NCI-H1092 (cell line): ENCODE measurements at places on chromosomes 5 and 9.
A peak's percentile ranks its signal among the peaks of the same experiment; 100 is the strongest.

GRCh38 chr9:81737871-81738507 is 48.6 kb upstream of the TLE1 start:
- DNase-seq, result no peak

GRCh38 chr5:14408969-14409586 is 172.5 kb upstream of the OTULINL start:
- DNase-seq, result no peak

DNA sequence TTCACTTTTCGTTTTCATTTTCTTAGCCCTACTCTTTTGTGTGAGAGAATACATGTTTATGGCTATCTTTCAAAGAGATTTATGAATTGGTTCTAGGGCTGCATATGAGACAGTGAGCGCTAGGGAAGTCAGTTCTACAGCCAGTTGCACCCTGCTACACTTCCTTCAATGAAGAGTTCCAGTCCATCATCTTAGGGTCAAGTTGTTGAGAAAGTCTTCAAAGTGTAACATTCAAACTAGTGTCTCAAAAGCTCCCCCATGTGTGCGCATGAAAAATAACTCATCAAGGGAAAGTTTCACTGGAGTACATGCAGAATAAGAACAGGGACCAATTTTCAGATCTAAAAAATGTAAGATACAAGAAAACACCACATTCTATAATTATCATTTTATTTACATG is 317.2 kb downstream of the DEPDC1B start:
- DNase-seq, result no peak

DNA sequence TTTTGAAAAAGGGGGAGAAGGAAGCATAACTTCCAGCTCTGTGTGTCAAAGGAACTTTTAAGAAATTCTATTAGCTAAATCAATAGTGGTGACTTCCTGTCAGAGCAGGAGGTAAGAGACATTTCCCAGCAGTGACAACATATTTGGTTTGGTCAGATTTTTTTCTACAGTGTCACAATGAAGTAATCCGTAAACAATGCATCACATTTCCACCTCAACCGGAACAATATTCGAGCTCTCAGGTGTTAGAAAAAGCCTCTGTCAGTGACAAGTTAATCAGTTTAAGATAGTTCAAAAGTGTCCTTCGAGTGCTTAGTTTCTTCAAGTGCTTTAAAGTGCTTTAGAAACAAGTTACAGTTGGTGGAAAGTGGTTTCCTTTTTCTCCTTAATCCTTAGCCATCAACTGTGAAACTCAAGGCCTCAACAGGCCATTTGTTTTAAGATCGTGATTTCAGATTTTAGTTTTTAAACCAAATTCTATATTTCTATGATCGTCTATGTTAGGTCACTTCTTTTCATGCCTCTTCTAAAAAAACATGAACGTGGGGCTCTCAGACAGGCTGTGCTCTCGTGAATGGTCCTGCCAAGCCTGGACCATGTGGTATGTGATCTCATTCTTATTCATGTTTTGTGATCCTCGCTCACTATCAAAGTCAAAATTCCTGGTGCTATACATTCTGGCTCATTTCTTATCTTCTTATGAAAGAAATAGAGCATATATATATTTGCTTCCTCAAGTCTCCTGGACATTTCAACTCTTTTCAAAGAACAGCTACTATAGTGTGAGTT is 181.9 kb upstream of the HMHB1 start:
- no peak for DNase-seq

- no peak for DNase-seq
Measured at GRCh38 chr5:127583866-127584265, 65.0 kb upstream of the CTXN3 start.

DNA sequence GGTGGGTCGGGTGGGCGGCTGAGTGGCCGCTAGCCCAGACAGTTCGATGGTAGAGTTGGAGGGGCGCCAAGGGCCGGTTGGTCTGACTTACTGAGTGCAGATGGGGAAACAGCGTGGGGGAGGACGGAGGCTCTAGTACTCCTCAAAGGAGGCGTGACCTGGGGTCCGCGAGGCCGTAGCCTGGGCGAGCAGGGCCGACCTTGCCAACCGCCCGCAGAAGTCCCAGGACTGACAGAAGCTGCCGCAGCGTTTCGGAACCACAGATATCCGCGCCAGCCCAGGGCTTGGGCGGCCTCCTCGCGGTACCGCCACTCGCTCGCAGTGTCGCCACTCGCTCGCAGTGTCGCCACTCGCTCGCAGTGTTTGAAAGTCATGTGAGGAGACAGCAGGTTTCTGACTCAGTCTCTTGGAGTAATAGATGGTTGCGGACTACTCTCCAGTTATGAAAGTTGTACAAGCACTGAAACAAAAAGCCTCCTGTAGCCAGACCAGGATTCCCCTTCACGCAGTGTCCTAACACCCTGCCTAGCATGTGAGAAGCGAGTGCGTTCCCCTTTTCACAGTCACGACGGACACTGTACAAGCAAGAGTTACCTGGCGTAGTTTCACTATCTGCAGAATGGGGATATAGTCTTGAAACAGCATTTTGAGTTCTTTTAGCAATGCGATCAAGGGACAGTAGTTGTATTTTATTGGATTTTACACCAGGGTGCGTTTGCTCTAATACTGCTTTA is 674 bp downstream of the TMEM38B start:
- DNase-seq, result peak; percentile 35

- DNase-seq, result no peak
Measured at GRCh38 chr9:6229186-6229585, 13.6 kb downstream of the IL33 start.

- DNase-seq, result no peak
Measured at GRCh38 chr5:1779782-1780613, 19.6 kb downstream of the MRPL36 start.

DNA sequence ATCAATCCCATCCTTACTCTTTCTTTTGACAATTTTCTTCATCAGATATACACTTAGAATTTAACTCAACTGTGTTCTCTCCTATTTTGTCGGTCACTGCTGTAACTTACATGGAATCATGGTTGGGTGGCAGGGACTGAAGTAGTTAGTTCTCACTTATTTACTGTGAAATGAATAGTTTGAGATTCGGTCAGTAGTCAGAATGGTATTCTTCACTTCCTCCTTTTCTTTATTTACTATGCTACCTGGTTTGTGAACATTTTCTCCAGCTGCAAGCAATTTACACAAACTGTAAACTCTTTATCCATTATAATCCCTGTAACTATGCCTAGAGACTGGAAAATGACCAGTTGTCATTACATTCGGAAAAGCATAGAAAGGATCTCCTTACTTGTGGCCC is 41.5 kb upstream of the GDNF start:
- DNase-seq, result no peak

- no peak for DNase-seq
Measured at GRCh38 chr9:123662057-123662776, 267.7 kb downstream of the DENND1A start.

- DNase-seq, result no peak
Measured at GRCh38 chr5:51043745-51044144, 339.5 kb upstream of the ISL1 start.

DNA sequence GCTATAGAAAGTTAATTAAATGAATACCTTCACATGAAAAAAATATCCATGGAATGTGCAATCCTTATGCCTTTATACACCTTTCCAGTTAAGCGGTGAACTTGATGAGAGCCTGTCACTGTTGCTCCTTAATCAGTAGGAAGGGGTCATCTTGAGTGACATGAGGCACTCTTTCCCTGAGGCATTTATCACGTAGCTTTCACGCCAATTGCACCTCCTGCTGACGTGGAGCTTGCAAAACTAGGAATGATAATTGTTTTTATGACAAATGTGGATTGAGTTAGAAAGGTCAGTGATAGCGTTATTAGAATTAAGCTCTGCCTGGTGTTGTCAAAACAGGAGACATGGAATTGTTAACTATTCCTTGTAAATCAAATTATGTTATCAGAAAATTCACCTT is 79.7 kb downstream of the SLF1 start:
- no peak for DNase-seq

DNA sequence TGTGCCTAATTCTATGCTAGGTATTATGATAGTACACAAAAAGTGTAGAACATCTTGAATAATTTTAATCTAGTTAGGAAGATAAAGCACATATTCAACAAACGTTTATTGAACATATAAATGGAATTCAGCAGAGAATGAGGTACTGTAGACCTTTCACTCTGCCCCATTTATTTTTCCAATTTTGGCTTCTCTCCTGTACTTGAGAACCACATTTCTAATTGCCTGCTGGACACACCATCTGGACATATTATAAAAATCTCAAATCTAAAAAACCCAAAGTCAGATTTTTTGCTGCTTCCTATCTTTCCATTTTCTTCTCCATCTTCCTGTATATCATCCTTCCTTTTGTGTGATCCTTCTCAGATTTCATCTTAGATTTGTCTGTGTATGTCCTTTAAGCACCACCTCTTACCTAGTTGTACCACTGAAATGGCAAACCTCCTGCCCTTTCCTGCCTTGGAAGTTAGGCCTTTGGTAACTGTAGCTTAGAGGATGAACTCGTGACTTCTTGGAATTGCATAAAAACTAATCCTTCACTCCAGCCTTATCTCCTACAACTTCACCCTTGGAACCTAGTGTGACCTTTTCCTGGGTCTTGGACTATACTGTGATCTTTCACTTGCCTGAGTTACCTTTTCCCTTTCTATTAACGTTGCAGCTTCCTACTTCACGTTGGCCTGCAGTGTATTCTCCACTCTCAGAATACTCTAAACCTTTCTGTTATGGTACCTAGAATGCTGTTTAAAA is 8.8 kb downstream of the SLC26A2 start:
- no peak for DNase-seq

DNA sequence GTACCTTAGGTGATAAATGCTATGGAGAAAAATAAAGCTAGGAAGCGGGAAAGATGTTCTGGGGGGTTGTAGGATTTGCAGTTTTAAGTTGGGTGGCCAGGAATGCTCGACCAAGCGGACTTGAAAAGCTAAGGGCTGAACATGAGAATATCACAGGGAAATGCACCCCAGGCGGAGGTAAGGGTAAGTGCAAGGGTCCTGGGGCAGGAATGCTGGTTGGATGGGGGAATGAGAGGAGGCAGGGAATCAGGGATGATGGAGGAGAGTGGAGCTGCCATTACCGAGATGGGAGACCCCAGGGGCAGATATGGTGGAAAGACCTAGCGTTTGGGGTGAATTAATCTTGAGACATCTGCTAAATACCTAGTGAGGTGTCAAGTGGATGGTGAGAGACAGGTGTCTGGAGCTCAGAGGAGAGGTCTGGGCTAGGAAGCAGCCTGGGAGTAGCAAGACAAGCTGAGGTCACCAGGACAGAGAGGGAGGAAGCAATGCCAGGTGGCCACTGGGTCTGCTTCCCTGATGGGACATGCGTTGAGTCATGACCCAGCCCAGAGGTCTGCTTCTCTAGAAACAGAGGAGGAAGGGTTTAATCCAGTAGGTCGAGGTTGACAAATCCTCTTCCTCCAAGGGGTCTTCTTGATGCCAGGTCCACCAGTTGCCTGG is 77.7 kb upstream of the ASS1 start:
- DNase-seq, result no peak

GRCh38 chr5:87010736-87011135 is 256.9 kb upstream of the RASA1 start:
- DNase-seq, result no peak

- DNase-seq, result no peak
Measured at GRCh38 chr5:123035918-123036390, 571 bp downstream of the PPIC start.

- no peak for DNase-seq
Measured at GRCh38 chr9:123689701-123690428, 240.1 kb downstream of the DENND1A start.

GRCh38 chr9:121219530-121219929 is 17.9 kb upstream of the RAB14 start:
- no peak for DNase-seq

- DNase-seq, result no peak
Measured at GRCh38 chr9:114774524-114774923, 31.3 kb downstream of the TNFSF15 start.

DNA sequence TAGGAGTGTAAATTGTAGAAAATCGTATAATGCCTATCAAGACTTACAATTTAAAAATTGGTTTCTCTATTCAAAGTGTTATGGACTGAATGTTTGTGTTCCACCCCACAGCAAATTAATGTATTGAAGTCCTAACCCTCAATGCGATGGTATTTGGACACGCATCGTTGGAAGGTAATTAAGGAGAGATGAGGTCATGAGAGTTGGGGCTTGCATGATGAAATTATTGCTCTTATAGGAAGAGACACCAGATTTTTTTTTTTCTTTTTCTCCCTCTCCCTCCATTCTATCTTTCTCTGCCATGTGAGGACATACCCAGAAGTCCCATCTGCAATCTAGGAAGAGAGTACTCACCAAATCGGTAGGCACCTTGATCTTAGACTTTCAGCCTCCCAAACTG is 189.2 kb downstream of the MAN2A1 start:
- DNase-seq, result no peak

- no peak for DNase-seq
Measured at GRCh38 chr9:121280715-121281613, 13.0 kb downstream of the GSN start.

- DNase-seq, result no peak
Measured at GRCh38 chr5:87752362-87752761, 339.6 kb upstream of the CCNH start.

GRCh38 chr5:156815988-156816599 is 34.0 kb upstream of the PPP1R2B start:
- DNase-seq, result no peak

DNA sequence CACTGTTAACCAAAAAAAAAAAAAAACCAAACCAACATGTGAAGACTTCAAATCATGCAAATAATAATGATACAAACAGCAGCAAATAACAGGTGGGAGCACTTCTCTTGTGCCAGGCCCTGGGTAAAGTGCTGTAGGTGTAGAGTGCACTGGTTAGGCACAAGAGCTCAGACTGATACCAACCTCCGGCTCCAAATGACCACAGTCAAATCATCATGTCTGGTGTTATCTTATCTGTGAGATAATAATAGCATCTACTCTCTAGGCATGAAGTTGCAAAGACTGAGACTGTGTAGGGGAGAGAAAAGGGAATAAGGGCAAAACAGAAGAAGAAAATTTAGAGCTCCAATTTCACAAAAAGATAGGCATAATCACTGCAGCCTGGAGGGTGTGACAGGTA is 159.5 kb downstream of the ARL15 start:
- no peak for DNase-seq

GRCh38 chr5:90994796-90995195 is 388.3 kb downstream of the ARRDC3 start:
- no peak for DNase-seq

GRCh38 chr9:70987986-70988385 is 133.4 kb downstream of the TRPM3 start:
- DNase-seq, result no peak

DNA sequence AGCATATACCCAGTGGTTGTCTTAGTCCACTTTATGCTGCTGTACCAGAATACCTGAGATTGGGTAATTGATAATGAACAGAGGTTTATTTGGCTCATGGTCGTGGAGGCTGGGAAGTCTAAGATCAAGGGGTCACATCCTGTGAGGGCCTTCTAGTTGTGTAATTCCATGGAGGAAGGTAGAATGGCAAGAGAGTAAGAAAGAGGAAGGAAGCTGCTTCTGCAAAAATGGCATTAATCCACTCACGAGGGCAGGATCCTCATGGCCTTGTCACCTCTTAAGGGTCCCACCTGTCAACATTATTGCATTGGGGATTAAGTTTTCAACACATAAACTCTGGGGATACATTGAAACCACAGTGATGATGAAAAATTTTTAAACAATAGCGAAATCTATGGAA is 17.0 kb downstream of the BTNL8 start:
- DNase-seq, result no peak
